ENCODE measurements at places on chromosomes 1 and 21.

GRCh38 chr1:197017558-197018146, 40.3 kb downstream of the CFHR5 start:
- DNase-seq = no peak

- no peak for DNase-seq
These were observed 28.2 kb downstream of the TRIM62 start for GRCh38 chr1:33153650-33154049.

DNA sequence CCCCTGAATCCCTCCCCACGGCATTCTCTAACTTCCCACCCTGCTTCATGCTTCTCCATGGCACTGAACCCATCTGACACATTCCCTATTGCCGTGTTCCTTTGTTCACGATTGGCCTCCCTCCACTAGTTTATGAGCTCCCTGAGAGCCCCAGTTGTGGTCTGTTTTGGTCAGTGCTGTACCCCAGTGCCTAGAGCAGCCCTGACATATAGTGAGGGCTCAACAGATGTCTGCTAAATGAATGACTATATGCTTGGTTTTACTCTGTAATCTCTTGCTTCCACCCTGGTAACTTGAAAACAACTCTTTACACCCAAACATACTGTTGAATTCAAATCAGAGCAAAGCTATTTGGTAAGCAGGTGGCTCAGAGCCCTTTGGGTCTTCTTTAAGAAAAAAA, 171.1 kb upstream of the EDN2 start:
- DNase-seq = no peak

DNA sequence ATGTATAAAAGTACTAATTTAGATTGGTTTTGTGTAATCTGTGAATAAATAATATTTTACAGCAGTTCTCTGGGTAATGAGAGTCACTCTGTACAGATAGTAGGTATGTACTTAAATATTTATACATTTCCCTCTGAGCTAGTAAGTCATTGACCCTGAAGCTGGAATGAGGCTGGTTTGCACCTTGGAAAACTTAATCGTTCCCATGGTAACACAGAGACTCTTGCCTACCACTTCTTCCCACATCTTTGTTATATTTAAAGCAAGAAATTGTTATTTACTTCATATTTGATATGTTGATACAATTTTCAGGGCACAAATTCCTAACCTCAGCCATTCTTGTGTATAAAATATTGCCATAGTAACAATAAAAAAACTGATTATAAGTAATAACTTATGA, 13.3 kb upstream of the DR1 start:
- no peak for DNase-seq

GRCh38 chr21:29748391-29749167, 191.2 kb downstream of the GRIK1 start:
- no peak for DNase-seq

DNA sequence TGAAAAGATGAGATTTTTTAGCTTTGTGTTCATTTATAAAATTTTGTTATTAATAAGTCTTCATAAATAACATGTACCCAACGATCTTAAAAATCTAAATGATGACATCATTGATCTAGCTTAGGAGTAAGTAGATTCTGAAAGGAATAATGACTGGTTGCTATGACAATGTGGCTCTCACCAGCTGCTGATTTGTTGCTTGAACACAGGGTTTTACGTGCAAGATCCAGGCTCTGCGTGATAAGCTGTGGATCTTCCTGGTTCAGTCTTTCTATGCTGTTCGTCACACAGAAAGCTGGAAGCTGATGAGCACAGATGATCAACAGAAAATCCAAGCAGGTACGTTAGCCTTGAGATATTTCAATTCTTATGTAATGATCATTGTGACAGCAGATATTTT, 49.1 kb upstream of the C1orf146 start:
- no peak for DNase-seq

DNA sequence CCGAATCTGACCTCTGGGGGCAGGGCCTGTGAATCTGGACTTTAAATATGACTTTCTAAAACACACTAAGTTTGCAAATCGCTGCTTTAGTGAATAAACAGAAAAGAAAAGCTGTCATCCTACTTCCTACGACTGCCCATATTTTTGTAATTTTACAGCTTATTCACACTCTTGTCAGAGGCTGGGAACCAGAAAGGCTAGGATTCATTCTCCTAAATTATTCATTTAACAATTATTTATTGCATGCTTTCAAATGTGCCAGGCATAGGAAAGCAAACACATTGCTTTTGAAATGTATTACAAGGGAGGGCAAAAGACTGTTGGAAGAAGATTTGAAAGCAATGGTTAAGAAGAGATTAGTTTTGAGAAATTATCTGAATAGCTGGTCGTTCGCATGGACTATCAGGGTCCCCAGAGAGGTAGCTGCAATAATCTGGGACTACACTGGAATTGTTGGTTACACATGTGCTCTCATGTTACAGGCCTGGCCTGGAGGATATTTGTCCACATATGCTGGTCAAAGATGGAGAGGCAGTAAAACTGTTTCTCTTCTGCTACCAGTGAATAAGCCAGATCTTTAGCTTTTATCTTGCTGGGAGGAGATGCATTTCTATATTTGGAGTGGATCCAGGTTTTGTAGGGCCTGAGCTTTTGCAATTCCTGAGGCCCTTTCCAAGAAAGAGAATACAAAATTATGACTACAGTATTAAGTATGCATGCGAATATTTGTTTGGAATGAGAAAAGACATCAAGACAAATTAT, 29.6 kb upstream of the SFPQ start:
- no peak for DNase-seq

GRCh38 chr1:44312399-44313196, 42.5 kb downstream of the ERI3 start:
- no peak for DNase-seq

- DNase-seq = no peak
These were observed 12.8 kb downstream of the ZNF678 start for GRCh38 chr1:227576189-227576588.

DNA sequence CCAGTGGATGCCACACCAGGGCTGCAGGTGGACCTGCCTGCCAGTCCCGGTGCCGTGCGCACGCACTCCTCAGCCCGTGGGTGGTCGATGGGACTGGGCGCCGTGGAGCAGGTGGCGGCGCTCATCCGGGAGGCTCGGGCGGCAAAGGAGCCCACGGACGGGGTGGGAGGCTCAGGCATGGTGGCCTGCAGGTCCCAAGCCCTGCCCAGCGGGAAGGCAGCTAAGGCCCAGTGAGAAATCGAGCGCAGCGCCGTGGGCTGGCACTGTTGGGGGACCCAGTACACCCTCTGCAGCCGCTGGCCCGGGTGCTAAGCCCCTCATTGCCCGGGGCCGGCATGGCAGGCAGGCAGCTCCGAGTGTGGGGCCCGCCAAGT, 1171.8 kb upstream of the B3GALT2 start:
- no peak for DNase-seq

DNA sequence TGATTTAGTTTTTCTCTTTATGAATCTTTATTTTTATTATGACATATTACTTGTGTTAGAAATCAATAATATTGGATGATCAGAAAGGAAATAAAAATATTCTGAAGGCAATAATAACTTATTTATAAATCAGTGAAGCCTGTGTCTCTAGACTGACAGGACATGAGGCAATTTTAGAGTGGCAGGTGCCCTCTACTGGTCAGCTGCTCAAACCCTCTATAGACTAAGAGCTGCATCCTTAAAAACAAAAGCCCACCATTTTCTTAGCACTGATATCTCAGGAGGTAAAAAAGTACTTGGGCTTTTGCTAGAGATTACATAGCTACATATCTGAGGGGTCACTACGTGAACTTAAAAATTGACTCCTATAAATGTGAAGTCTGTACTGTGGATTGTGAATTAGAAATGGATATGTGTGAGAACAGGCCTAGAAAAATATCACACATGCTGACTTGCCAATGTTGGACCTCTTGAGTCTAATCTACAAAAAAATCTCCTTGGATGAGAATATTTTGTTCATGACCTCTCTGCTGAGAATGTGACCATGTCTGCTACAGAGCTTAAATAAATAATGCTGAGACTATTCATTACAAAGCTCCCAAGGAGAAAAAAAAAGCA, 597.9 kb upstream of the ADAMTS5 start:
- no peak for DNase-seq

GRCh38 chr1:44489481-44489880, 84.4 kb downstream of the RNF220 start:
- DNase-seq = no peak

DNA sequence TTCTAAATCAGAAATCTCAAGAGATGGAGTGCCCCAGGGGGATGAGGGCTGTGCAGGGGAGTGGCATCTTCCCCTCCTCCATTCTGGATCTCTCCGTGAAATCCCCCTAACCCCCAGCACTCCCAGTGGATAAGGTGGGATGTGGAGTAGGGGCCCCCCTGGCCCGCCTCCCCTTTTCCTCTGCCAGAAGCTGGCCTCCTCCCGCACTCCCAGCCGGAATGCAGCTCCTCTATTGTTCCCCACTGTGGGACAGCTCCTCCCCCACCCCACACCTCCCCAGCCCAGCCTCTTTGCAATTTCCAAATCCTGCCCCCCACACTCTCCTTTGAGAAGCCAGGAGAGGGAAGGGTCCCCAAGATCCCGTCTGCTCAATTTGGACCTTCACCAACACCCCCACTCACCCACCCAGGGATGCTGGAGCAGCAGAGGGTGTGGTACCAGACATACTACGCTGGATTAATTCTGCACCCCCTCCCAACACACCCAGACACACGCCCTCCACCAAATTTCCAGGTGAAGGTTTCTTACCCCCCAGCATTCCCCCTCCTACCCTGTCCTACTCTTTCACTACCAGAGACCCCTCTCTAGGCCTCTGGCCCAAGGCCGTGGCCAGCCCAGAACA, 1.9 kb downstream of the MEX3A start:
- DNase-seq = no peak

DNA sequence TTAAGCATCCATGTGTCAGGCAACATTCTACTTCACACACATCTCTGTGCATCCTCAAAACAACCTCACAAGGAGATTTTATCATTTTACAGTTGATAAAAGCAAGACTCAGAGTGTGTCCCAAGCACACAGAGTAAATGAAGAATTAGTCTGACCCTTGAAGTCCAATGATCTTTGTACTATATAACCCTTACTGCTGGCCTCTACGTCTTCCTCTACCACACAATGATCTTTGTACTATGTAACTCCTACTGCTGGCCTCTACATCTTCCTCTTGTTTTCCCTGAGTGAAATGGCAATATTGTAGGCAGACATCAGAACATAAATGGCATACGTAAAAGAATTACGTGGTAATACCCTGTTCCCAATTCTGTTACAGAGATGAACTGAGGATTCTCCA, 55.3 kb downstream of the AHCTF1 start:
- DNase-seq = no peak

- no peak for DNase-seq
These were observed 892 bp downstream of the TYW3 start for GRCh38 chr1:74733604-74734484.

DNA sequence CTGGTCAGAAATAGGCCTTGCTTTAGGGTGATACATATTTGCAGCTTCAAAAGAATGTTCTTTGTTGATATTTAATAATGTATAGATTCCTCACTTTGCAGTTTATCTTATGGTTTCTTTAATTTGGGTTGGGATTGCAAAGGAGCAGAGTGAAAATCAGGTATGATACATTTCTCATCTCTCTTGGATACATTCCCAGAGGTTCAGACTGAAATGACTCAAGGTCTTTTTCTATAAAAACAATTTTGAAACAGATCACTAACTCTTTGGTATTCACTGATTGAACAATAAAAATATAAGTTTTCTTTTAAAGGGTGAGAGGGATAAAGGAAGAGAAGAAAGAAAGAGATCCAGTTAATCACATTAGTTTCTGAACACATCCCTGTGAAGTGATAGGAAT, 606.5 kb upstream of the CAMK1G start:
- no peak for DNase-seq

GRCh38 chr1:98546319-98546718, 115.2 kb upstream of the SNX7 start:
- DNase-seq = no peak

DNA sequence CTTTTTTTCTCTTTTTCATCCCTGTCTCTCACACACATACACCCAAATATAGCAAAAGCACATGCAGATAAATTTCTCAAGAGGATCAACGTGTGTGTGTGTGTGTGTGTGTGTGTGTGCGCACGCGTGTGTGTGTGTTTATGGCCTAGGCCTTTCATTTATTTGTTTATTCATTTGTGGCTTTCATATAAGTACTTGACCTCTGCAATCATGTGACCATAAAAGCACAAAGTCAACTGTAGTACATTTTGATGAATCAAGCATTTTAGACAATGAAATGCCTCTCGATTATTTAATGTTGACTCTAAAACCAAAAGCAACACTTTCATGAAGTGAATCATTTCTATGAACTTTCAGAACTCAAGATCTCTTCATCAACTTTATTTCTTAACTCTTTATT, 194.1 kb upstream of the ADGRL2 start:
- no peak for DNase-seq

DNA sequence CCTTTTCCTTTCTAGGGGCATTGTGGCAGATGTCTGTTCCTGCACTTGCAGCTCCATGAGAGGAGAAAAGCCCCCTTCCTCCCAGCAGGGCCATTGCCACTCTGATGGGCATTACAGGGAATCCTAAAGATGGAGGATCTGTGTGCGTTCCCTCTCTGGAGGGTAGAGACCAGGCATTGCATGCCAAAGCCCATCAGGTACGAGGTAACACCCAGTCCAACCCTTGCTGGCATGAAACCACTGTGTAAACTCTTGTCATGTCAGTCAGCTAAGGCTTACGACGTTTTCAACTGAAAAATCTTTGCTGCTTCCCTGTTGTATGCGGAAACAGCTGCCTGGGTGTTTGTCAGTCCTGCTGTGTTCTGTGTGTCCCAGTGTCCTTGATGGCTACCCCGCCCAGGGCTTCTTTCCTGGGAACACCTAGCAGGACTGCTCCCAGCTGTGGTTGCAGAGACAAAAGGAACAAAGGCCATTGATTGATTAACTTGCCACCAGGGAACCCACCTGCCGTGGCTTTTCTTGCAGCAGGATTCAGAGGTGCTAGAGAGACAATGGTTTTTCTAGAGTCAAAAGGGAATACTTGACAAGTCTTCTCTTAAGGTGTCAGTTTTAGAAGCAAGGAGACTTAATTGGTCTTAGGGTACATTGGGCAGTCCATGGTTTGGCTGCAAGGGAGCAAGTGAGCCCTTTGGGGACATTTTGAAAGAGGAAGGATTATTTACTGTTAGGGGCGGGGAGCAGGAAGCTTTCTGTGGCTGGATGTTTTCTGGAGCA, 24.6 kb downstream of the B3GALT5 start:
- no peak for DNase-seq

Data from 8988T (cell line).